ENCODE measurements at places on chromosomes 6 and 20.

DNA sequence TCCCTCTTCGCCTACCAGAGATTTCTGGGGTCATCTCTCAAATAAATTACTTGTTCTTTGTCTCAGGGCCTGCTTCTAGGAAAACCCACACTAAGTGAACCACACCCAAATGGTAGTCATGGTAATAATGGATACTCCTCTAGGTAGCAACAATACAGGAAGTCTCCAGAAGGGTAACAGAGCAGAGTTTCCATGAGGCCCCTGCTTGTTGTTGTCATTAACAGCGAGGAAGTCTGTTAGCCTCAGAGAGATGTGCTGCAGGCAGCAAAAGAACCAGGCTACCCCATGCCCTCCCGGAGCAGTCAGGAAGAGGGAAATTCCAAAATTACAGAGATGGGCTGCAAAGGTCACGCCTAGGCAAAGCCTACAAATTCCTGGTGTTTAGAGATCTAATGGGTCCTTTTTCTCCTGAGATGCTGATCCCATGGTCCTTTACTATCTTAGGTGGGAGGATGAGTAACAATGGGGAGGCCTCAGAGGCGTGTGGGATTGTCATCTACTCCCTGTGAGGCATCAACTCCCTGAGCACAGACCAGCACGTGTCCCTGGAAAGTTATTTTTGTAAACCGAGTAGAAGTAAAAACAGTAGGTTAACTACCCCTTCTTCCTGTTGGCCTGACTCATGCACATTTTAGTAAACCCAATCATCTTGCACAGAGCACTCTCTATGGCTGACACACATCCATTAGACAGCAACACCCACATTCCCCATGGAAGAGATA lies 10.1 kb downstream of the ISM1 start:
- DNase-seq = no peak

- no peak for DNase-seq
These were observed 151.4 kb upstream of the LAMA2 start for GRCh38 chr6:128731249-128732165.

DNA sequence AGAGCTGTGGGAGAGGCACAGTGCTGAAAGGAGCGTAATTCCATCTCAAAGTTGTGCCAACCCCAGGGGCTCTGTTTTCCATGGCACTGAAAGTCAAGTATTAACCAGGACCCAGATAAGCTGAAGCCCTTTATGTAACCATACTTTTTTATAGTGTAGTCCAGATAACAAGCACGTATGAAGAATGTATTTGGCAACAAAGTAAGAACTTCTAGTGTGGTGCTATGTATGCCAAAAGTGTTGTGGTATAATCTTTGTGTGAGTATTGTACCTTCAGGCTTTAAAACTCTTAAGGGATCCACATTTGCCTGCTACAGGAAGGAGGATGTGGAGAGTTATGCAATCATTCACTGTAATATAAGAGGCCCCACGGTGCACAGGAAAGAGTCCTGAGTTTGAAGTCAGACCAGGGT lies 129.4 kb downstream of the IBTK start:
- DNase-seq = no peak

DNA sequence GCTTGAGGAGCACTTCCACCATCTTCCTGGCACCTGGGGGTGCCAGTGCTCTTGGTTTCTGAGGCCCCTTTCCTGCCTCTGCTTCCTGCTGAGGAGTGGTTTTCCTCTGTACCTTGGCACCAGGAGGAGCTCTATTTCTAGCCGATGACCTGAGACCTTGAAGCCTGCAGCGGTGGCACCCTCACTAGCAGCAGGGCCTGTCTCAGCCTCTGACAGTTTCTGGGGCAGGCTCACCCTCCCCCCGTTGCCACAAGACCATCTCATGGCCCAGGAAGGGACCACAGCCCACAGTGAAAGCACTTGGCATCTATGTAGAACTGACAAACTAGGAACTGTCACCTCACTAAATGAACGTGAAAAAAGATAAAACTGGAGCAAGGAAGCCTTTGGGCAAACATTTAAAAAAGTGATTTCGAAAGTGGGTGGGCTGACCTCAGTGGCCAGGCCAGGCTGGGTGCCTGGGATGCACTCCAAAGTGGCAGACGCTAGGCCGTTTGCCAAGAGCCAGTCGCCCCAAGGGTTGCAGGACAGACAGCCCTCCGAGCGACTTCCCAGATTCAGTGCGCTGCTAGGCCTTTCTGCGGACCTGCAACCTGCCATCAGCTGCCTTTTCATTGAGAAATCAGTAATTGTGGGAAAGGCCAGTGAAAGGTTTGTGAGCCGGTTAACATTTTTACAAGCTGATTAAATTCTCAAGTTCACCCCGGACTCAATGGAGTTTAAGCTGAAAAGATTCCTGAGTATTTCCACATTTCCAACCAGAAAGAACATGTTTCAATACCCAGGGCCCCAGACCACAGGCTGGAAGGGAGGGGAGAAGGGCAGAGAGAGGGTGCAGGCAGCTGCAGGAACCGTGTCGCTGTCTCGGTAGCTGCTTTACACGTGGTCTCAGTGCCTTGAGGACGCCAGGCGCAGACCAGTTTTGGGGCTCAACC lies 303.7 kb downstream of the ESR1 start:
- no peak for DNase-seq

GRCh38 chr6:5723841-5724691 lies 282.7 kb downstream of the NRN1 start:
- no peak for DNase-seq

- no peak for DNase-seq
These were observed 44.8 kb downstream of the MRAP2 start for GRCh38 chr6:84078335-84078734.

DNA sequence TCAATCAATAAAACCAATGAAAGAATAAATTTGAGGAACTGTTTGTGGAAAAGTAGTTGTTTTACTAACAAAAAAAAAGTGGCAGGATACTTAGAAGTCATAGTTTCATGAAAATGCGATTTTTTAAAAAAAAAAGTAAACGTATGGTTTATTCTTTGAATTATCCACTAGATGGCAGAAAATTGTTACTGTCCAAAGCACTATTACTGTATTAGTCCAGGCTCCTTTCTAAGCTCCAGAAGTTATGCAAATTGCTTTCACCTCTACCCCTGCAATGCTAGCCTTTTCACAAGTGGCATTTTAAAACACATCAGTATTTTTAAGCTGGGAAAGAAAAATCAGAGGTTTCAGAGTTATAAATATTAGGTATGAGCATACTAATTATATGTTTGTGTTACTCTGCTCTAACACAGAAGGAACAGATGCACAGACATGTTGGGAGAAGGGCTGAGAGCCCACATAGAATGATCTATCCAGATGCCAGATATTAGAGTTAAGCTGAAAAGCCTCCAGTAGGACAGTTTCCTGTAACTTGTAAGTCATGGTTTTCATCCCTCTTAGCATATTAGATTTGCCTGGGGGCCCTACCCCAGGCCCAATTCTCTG lies 63.9 kb downstream of the FHL5 start:
- no peak for DNase-seq

GRCh38 chr20:31476643-31477215 lies 1.6 kb downstream of the REM1 start:
- DNase-seq = no peak

- no peak for DNase-seq
These were observed 17.3 kb downstream of the DSTN start for GRCh38 chr20:17587148-17587547.

DNA sequence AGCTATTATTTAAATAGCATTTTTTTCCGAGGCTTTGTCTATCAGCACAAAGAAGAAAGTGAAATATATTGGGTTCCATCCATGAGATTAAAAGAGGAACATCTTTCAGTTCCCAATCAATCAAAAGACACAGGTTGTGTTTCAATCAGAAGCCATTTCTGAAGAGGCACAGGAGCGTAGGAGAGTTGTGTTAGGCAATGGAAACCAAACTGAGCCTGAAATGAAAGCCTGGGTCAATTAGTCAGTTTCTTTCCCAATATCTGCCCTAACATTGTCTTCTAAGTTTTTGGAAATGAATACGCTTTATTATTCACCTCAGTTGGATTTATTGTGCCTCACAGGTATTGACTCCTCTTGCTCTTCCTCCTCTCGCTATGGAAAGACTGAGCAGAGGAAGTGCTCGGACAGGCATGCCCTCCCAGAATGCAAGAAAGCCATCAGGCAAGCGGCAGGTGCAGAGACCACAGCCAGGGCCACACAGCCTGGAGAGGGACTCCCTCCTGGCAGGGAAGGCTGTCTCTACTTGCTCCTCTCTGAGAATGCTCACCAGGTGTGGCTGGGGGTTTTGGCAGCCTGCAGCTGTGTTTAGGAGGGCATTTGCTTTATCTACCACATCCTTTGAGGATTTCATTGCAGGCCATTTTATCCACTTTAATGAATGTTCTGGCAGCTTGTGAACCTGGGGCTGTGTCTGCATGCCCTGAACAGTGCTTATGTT lies 100.8 kb upstream of the NEDD9 start:
- DNase-seq = no peak

DNA sequence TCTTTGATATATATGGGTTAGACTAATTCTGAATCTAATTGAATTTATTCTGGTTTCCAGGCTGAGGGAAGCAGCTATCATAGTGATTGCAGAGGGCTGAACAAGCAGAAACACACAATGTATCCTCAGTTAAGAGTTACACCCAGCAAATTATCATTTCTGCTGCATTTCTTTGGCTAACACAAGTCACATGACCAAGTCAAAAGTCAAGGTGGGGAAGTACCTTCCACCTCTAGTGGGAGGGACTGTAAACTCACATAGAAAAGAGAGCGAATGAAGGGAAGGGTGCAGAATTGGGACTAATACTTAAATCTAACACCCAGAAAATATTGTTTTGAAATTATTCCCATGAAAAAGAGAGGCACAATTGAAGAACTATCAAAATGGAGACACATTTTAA lies 719.7 kb upstream of the MMS22L start:
- no peak for DNase-seq

- DNase-seq = no peak
These were observed 87.9 kb downstream of the PDE10A start for GRCh38 chr6:165575158-165575549.

DNA sequence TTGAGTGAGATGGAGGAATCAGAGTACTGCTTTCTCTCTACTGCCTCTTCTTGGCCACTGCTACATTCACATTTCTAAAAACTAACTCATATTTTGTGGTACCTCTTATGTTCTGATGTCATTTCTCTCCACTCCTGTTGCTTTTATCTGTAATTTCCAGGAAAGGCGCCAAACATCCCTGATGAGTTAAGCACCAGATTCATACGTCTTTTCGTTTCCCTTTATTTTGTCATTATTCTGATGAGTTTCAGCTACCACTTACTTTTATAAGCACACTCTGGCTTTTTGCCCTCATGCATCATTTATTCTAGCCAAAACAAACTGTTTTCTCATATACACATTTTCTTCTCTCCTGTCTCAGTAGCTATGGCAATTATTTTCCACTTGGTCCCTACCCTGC lies 680.0 kb downstream of the RNF144B start:
- DNase-seq = no peak

- DNase-seq = no peak
These were observed 34.0 kb upstream of the NUP153 start for GRCh38 chr6:17740559-17741220.

- no peak for DNase-seq
These were observed 199.0 kb downstream of the SOD2 start for GRCh38 chr6:159493898-159494585.

DNA sequence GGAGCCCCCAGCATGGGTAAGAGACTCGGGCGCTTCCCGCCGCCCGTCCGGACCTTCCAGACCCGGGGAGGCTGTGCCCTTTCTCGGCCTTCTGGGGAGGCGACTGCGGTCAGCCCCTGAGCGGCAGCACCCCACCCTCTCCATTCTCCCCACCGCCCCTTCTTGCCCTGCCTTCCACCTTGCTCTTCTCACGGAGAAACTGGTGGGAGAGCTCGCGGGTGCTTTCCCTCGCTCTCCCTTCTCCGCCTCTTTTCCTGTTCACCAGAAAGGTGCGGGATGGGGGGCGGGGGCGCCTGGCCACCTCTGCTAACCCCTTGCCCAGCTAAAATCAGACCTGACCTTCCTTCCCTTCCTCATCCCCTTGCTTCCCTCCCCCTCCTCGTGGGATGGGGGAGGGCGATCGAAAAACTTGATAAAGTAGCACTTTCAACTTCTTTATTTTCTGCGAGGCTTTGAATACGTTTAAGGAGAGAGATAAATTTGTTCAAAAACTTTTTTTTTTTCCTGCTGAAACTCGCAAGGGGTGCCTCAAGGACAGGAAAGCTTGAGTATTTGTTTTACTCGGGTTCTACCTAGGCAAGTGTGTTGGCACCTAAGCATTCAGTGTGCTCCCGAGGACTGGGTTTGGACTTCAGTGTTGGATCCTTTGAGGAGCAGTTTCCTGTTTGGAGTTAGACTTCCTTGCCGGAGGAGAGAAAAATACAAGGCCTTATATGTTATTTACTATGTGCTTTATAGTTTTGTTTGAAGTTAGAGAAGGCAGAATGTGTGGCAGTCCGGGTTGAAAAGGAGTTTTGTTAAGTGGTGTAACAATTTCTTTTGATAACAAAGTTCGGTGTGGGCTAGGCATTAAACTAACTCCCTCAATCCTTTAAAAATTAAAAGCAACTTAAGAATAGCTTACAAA lies 897 bp downstream of the CD2AP start:
- no peak for DNase-seq

GRCh38 chr6:33777398-33778388 lies 11.2 kb downstream of the LEMD2 start:
- no peak for DNase-seq

DNA sequence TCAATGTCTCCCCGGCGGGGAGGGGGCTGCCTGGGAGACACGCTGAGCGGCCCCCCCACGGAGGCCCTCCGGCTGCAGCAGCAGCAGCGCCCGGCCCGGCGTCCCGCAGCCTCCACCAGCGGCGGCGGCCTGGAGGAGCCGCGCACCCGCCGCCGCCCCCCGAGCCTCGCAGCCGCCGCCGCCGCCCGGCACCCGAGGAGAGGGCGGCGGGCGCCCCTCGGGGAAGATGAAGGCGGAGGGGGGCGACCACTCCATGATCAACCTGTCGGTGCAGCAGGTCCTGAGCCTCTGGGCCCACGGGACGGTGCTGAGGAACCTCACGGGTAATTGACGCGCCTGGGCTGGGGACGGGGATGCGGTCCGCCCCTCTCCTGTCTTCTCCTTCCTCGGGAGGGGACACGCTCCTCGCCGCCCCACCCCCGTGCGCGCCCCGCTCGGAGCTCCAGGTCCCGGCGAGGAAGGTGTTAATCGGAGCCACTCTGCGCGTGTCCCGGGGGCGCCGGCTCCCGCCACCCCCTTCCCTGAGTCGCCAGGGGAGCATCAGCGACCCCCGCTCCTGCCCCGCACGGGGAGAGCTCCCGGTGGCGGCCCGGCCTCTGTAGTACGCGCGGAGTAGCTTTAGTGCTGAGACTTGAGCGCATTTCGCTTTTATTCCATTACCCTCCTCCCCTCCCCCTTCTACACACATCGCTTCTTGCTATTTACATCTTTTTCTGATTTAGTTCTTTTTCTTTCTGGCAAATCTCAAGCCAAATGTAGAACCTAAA lies 686 bp downstream of the TMEM170B start:
- peak; percentile 63 for DNase-seq

GRCh38 chr6:159098636-159099106 lies 53.9 kb upstream of the TAGAP start:
- peak; percentile 74 for DNase-seq

GRCh38 chr6:85127696-85128243 lies 322.1 kb upstream of the NT5E start:
- no peak for DNase-seq

GRCh38 chr6:6230286-6230685 lies 90.2 kb downstream of the F13A1 start:
- DNase-seq = no peak
